WTC11 (cell line): ENCODE measurements at places on chromosomes 6 and 20. TPM values are rescaled to one million over a fixed set of nuclear protein-coding genes. Genes with fewer than 3 reads are reported as not detected.

DNA sequence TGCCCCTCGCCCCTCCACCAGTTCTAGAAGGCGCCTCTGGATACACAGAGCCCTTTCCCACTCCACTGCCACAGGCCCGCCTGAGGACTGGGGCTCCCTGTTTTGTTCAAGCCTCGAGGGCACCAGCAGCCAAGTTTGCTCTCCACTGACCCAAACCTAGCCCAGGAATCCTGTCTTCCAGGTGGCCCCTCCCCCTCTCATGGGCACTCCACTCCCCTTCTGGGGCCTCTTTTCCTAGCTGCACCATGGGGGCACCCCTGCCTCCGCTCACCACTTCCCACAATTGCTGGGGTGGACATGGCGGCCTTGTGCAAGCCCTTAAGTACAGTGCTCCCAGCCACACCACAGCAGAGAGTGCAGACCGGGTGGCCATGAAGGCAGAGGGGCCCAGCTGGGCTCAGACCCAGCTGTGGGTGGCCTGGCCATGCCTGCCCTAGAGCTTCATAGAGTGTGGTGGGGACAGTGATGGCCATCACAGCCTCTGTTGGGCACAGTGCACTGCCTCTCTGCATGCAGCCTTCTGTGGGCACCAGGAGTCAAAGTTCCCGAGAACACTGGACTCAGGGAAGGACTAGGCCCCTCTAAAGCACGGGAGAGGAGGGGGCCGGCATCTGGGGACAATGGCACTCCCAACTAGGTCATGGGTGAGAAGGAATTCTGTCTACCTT lies 1.3 kb downstream of the MYL9 start:
- peaks cover 44% of the 10 kb centered on the region for H3K4me1 ChIP-seq
- DNase-seq, result no peak
- peak overlapping the region; percentile 57 for H3K27ac ChIP-seq
- no peaks in the 10 kb centered on the region for H3K27me3 ChIP-seq
- H3K36me3 ChIP-seq, result no peaks in the 10 kb centered on the region

DNA sequence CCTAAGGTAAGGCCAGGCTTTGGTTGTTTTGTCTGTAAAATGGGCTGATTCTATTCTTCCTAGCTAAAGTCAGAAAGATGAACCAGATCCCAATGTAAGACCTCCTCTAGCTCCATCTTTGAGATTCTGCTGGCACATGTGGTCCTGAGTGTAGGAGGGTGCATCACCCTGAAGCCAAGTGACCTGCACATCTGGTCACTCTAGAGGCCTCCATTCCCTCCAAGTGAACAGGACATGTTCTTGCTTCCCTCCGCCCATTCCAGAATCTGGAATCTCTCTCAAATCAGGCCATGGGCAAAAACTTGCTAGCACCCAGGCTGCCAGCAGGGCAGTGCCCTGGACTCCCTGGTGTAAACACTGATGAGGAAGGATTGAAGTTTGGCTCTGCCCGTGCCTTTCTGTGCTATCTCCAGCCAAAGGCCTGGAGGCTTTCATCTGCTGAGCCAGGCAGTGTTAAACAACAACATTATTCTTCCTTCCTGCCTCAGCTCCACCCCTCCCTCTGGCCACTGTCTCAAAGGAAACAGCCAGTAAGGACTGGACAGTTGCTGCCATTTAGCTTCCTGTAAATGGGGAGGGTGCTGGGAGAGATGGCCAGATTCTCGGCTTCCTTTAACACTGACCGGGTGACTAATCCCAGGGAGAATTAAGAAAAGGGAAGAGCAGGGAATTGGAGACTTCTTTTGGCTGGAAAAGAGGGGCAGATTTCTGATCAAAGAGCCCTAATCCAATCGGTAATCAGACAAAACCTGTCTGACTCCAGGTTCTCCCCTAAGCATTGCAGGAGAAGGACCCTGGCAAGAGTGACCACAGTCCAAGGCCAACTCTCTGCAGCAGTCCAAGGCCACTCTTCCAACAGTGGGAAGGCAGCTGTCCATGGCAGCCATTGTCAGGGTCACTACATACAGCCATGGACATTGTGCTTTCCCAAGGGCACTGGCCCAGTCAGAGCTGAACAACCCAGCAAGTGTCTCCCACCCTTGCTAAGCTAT lies 19.5 kb upstream of the ADGRF1 start:
- H3K27me3 ChIP-seq, result no peaks in the 10 kb centered on the region
- H3K36me3 ChIP-seq, result peaks cover 2% of the 10 kb centered on the region; the same call in 1 of the 2 replicates
- no peak overlapping the region for H3K4me3 ChIP-seq
- no peak for DNase-seq
- H3K4me1 ChIP-seq, result peaks cover 11% of the 10 kb centered on the region
- H3K27ac ChIP-seq, result no peak overlapping the region

DNA sequence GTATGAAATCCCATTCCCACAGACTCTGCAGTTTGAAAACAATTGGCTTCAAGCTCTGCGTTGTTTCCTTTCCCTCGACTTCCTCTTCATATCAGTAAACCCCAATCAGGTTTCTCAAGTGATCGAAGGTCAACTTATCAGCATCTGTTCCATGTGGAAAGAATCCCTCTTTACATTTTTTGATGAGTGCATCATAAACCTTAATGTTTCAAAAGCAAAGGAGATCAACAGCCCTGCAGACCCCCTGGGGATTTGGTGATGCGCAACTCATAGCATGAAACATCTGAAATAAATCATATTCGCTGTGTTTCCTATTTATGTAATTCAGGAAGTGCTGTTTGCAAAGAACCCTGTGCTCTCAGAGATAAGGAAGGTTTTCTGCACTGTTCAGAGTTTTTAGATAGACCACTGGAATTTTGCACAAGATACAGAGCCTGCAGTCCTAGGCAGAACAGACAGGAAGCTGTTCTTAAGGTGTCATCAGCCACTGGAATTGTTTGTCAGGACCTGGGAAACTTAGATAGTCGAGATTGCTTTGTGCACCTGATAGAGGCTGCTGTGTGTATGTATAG lies 216.0 kb downstream of the HIVEP2 start:
- peaks cover 22% of the 10 kb centered on the region for H3K4me1 ChIP-seq
- DNase-seq, result no peak
- no peaks in the 10 kb centered on the region for H3K27me3 ChIP-seq
- H3K27ac ChIP-seq, result no peak overlapping the region
- H3K36me3 ChIP-seq, result peaks cover 3% of the 10 kb centered on the region; the same call in 1 of the 2 replicates
- H3K4me3 ChIP-seq, result no peak overlapping the region

DNA sequence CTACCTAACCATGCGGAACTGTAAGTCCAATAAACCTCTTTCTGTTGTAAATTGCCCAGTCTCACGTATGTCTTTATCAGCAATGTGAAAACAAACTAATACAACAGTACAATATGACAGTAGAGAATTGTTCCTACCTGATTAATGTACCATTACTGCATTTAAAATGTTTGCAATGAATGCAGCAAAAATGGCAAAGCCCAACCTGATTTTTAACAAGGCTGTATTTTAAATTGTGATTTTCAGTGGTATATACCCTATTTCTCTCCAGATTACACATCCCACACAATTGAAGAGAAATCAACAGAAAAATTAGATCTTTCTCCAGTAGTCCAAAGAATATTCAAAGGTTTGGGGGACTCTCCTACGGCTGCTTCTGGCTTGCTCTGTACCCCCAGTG lies 3.3 kb upstream of the PCSK2 start:
- H3K36me3 ChIP-seq, result no peaks in the 10 kb centered on the region
- no peak overlapping the region for H3K4me3 ChIP-seq
- peaks cover 59% of the 10 kb centered on the region for H3K27me3 ChIP-seq
- no peak overlapping the region for H3K27ac ChIP-seq
- H3K4me1 ChIP-seq, result peaks cover 19% of the 10 kb centered on the region

DNA sequence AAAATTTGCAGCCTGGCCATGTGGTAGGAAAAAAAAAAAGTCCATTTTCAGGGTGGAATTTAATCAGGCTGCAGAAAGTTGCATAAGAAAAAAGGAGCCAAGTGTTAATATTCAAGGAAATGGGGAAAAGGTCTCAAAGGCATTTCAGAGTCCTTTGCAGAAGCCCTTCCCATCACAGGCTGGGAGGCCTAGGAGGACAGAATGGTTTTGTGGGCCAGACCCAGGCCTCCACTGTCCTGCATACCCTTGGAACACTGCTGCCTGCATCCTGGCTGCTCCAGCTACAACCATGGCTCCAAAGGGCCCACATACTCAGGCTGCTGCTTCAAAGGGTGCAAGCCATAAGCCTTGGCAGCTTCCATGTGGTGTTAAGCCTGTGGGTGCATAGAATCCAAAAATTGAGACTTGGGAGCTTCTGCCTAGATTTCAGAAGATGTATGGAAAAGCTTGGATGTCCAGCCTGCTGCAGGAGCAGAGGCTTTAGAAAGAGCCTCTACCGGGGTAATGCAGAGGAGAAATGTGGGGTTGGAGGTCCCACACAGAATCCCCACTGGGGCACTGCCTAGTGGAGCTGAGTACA lies 239.0 kb upstream of the STXBP5 start:
- peaks cover 2% of the 10 kb centered on the region; the same call in 1 of the 2 replicates for H3K27me3 ChIP-seq
- H3K4me3 ChIP-seq, result no peak overlapping the region
- H3K36me3 ChIP-seq, result peaks cover 31% of the 10 kb centered on the region
- no peaks in the 10 kb centered on the region for H3K4me1 ChIP-seq

GRCh38 chr6:43871284-43871683 lies 101.3 kb downstream of the VEGFA start:
- peaks cover 31% of the 10 kb centered on the region for H3K4me1 ChIP-seq
- peaks cover 4% of the 10 kb centered on the region for H3K27me3 ChIP-seq
- no peak for DNase-seq

DNA sequence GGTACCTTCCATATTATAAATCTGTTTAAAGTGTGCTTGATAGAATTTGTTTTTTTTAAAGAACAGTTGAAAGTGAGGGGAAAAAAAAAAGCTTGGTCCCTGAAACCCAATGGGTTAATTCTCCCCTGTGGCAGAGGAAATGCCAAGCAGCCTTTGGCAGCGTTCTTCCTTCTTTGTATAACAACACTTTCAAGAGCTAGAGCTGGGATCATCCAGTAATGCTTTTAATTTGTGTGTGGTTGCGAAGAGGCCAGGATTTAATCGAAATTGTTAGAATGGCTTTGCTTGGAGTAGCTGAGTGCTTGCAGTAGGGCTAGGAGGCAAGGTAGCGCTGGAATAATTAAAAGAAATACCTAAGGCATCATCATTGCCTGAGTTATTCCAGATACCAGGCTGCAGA lies 692.0 kb downstream of the DHX35 start:
- no peaks in the 10 kb centered on the region for H3K36me3 ChIP-seq
- no peaks in the 10 kb centered on the region; the same call in 1 of the 2 replicates for H3K27me3 ChIP-seq
- no peak for DNase-seq
- H3K4me1 ChIP-seq, result no peaks in the 10 kb centered on the region
- H3K4me3 ChIP-seq, result no peak overlapping the region

GRCh38 chr6:14910692-14911547 lies 334.9 kb upstream of the JARID2 start:
- H3K4me3 ChIP-seq, result no peak overlapping the region
- H3K4me1 ChIP-seq, result peaks cover 25% of the 10 kb centered on the region
- DNase-seq, result no peak
- peaks cover 6% of the 10 kb centered on the region; the same call in 1 of the 2 replicates for H3K36me3 ChIP-seq
- no peak overlapping the region for H3K27ac ChIP-seq
- H3K27me3 ChIP-seq, result no peaks in the 10 kb centered on the region

Gene HSPA1L
- 1.2 to 2.1 TPM (median 1.9 TPM) in 3 replicates for total RNA-seq

GRCh38 chr6:111592726-111593511 lies 12.8 kb downstream of the TRAF3IP2 start:
- no peaks in the 10 kb centered on the region for H3K27me3 ChIP-seq
- H3K27ac ChIP-seq, result peak overlapping the region; percentile 91
- H3K4me3 ChIP-seq, result no peak overlapping the region
- DNase-seq, result no peak

DNA sequence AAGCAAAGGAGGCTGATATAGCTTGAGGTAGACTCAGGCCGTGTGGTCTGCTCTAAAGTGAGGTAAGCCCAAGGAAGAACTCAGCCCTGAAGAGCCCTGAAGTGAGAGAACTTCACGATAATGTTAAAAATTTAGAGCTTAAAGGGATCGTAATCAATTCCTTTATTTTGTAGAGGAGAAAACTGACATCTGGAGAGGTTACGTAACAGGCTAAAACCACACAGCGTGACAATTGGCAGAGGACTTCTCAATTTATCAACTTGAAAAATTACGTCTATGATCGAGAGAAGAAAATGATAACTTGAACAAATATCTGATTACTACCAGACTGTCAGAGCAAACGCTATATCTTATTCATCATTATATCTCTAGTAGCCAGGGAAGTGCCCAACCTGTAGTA lies 121.8 kb upstream of the FOXO3 start:
- no peak overlapping the region for H3K4me3 ChIP-seq
- H3K4me1 ChIP-seq, result no peaks in the 10 kb centered on the region
- no peak overlapping the region for H3K27ac ChIP-seq
- H3K36me3 ChIP-seq, result no peaks in the 10 kb centered on the region

- no peaks in the 10 kb centered on the region for H3K36me3 ChIP-seq
- peaks cover 47% of the 10 kb centered on the region for H3K4me1 ChIP-seq
- H3K27me3 ChIP-seq, result peaks cover 19% of the 10 kb centered on the region
- DNase-seq, result no peak
Observed at GRCh38 chr6:3233904-3234303, 6.5 kb upstream of the TUBB2B start.

Gene OR12D3
- total RNA-seq, result not detected in 3 replicates

- peaks cover 12% of the 10 kb centered on the region for H3K36me3 ChIP-seq
- H3K27me3 ChIP-seq, result no peaks in the 10 kb centered on the region; the same call in 1 of the 2 replicates
- no peak overlapping the region for H3K27ac ChIP-seq
- H3K4me3 ChIP-seq, result no peak overlapping the region
- no peak for DNase-seq
- H3K4me1 ChIP-seq, result peaks cover 15% of the 10 kb centered on the region
Observed at GRCh38 chr6:133218852-133219251, 22.3 kb upstream of the EYA4 start.

DNA sequence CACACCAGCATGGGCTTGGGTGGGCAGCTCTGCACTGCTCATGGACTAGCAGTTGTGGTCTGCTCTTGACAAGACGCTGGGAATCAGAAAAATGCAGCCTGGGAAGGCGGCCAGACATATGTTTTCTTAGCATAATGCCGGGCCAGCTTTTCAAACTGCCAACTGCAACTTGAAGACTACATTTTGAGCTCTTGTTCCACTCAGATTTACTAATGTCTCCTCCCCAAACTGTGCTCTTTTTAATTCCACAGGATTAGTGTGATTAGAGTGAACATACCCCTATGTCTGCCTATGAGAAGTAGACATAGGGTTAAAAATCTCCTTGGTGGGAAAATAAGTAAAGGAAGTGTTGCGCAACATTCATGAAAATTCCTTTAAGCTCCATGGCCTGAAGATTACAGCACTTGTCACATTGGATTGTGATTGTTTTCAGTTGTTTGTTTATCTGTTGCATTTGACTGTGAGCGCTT lies 5.3 kb upstream of the FNDC1 start:
- no peak for DNase-seq
- H3K4me1 ChIP-seq, result peaks cover 7% of the 10 kb centered on the region; the same call in 1 of the 2 replicates
- no peak overlapping the region for H3K27ac ChIP-seq
- no peak overlapping the region for H3K4me3 ChIP-seq
- no peaks in the 10 kb centered on the region for H3K36me3 ChIP-seq

DNA sequence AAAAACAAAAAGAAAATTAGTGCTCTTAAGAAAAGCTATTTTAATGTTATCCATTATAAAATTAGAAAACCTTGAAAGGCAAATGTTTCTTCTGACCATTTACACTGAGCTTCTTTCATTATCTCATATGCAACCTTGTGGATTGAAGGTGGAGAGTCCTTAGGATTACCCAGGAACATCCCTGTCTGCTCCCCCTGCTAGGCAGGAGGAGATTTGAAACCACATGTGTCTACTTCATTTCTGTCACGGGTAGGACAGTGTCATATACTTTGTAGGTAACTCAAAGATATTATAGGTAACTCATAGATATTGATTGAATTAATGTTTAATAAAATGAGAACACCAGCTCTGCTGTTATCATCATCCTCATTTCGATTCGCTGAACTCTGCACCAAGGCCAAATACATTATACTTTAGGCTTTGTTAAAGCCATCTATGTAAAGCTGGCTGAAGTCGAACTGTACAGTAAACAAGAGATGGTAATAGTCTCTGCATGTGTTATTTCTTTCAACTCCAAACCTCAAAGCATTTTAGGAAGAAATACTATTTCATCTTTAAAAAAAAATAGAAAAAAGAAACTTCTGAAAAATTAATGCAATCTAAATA lies 49.5 kb downstream of the HDAC2 start:
- H3K4me3 ChIP-seq, result no peak overlapping the region
- no peaks in the 10 kb centered on the region for H3K27me3 ChIP-seq
- no peak for DNase-seq
- H3K27ac ChIP-seq, result no peak overlapping the region
- no peaks in the 10 kb centered on the region for H3K4me1 ChIP-seq
